Kidney (tissue), 22 donors: ENCODE measurements at places on chromosomes 13 and 19. TPM values are rescaled to one million over a fixed set of nuclear protein-coding genes. Genes with fewer than 3 reads are reported as not detected.

TNFSF11 gene
- total RNA-seq = 0.22 TPM

ACER1 gene
- total RNA-seq = not detected

DNMT1 gene
- total RNA-seq = 64.6 TPM

ATP8A2 gene
- total RNA-seq = 0.50 TPM

CGB8 gene
- total RNA-seq = not detected

LYPD3 gene
- 1.7 TPM for total RNA-seq

ONECUT3 gene
- not detected for total RNA-seq

PABPC3 gene
- 0.22 TPM for total RNA-seq

ZNF345 gene
- 8.5 TPM for total RNA-seq

LMTK3 gene
- total RNA-seq = 8.4 TPM

UQCR11 gene
- total RNA-seq = 200 TPM

CCDC70 gene
- not detected for total RNA-seq
